HEK293T (cell line): ENCODE measurements at places on chromosomes 12 and 14.

GRCh38 chr12:96300064-96300463 lies 100.2 kb downstream of the CDK17 start:
- no peak for DNase-seq

DNA sequence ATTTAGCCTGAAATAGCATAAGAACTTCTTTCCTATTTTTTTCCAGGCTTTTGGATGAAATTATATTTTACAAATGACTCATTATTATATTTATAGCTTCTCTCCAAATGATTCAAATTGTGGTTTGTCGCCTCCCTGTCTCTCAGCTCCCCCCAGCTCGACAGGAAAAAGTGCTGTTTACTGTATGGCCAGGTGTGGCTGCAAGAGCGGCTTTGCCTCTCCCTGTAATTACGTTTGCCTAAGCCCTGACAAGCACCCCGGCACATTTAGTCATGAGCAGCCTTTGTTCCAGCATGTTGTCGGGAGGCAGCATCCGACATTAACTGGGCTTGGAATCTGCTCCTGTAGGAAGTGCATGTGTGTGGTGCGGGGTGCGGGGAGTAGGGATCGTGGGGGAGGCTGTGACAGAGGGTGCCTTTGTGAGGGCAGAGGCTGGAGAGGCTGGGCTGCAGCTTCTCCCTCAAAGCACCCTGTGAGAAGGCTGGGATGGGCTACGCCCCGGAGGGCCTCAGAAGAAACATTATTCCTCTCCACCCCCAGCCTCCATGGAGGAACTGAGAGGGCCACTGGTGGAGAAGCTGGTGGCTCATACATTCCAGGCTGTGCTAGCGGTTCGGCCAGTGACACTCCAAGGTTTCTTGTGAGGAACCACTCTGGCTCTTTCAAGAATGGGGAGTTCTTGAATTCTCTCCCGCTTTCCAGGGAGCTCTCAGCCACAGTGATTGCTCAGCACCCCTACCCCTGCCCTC lies 42.1 kb upstream of the CTDSP2 start:
- no peak for DNase-seq

GRCh38 chr14:75497191-75497590 lies 25.1 kb upstream of the BATF start:
- DNase-seq: no peak

- peak; percentile 65 for DNase-seq
These were observed 1.4 kb upstream of the ARHGEF40 start for GRCh38 chr14:21068521-21069387.

DNA sequence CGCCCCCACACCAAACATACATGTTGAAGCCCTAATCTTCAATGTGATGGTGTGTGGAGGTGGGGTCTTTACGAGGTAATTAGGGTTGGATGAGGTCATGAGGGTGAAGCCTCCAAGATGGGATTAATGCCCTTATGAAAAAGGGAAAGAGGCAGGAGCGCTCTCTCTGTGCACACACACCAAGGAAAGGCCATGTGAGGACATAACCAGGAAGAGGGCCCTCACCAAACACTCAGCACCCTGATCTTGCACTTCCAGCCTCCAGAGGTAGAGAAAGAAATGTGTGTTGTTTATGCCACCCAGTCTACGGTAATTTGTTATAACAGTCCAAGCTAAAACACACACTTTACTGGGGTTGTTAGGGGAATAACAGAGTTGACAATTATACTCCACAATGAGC lies 14.6 kb upstream of the PITPNM2 start:
- no peak for DNase-seq
